ENCODE measurements at places on chromosomes 5 and 9.

DNA sequence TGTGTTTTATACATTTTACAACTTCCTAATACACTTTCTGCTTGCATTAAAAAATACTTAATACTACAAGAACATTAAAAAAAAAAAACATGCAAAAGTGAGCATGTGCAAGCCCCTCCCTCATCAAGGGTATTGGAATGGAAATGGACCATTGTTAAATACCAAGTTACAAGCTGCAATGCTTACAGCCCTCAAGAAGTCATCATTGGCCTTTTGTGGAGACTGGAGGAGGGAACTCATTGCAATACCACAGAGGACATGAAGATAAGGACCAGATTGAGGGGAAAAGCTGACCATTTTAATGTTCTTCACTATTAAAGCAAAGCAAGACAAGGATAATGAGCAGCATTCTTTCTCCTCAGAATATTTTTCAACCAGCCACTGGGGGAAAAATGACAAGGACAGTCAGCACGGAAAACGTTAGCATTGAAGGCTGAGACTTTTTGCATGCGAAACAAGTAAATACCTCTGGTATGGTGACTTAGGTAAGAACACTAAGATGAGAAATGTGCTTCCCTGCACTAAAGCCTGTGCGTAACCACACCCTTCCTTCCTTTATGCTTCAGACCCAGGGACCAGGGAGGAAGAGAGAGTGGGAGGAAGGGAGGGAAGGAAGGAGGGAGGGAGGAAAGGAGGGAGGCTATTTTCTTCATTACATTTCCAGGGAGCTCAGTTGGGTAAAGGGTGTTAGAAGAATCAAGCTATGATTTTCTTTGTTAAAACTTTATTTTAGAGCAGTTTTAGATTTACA is 141.1 kb upstream of the RAPGEF1 start:
- DNase-seq, result no peak

DNA sequence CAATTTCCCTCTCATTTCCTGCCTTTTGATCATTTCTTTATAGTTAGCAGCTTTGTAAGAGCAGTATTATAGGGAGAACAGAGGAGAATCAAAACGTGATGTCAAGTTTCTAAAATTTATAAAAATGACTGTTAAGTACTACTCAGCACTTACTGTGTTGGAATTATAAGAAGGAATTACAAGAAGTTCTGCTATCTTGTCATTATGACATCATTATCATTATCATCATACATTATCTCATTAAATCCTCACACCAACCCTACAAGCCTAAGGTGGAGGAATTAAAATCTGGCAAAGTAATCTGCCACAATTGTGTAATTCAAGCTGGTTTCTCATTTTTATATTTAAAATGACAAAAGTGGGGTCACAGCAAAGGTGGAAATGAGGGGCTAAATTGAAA is 316.2 kb upstream of the CD180 start:
- DNase-seq, result no peak

DNA sequence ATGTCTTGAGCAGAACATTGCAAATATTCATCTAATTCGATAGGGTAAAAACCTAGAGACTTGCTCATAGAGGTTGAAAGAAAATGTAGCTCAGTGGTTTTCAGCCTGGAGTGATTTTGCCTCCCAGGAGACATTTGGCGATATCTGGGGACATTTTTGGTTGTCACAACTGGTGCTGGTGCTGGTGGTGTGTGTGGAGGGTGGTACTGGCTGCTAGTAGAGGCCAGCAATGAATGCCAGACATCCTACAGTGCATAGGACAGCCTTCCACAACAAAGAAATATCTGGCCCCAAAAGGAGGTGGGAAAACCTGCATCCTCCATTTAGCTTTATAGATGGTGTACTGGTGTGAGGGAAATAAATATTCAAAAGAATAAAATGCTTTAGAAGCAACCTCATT is 2.1 kb upstream of the BASP1 start:
- DNase-seq, result no peak

DNA sequence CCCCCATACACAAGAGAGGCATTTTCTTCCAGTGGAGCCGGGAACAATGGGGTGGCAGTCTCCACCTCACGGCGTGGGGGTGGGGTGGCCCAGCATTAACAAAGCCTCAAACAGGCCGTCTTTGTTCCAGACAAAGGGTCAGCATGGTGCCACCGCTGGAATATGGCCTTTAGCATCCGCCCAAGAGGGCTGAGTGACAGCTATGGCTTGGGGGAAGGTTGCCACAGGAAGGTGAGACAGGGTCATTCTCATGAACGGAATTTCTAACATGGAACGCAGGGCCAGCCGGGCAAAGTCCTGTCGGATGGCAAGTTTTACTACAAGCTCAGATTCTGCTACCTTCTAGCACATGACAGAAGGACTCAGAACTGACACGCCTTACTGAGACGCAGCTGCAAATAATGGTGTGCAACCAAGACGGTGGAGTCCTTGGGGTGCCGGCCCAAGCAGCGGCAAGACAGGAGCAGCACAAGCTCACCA is 64.0 kb downstream of the OTULIN start:
- no peak for DNase-seq

- no peak for DNase-seq
These were observed 8.7 kb upstream of the OR5C1 start for GRCh38 chr9:122780026-122780425.

GRCh38 chr9:130543859-130544258 is 35.5 kb upstream of the FUBP3 start:
- no peak for DNase-seq

- no peak for DNase-seq
These were observed 456.9 kb downstream of the TMEM232 start for GRCh38 chr5:110269478-110270142.

DNA sequence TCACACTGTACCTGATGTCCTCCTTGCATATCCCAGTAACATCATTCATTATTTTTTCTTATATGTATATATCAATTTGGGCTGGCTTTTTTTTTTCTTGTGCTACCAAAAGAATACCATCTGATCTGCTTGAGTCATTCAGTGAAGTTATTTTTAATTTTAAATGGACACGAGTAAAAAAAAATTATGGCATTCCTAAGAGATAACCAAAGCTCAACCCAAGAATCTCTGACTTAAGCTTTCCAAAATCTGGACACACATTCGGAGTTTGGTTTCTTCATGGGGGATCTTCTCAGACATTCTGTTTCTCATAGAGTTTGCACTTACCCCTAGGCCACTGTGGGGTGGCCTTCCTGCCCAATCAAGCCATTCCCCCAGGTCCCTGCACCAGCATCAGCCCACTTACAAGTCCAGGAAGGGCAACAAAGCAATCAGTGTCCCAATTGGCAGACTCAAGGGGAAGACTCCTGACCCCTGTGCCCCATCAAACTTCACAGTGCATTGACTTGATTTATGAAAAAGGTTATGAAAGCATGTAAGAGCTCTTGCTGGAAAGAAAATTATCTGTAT is 49.2 kb upstream of the SPDL1 start:
- DNase-seq, result no peak

Data from NCI-H460 (cell line).